ENCODE measurements at places on chromosomes 7 and 10.

DNA sequence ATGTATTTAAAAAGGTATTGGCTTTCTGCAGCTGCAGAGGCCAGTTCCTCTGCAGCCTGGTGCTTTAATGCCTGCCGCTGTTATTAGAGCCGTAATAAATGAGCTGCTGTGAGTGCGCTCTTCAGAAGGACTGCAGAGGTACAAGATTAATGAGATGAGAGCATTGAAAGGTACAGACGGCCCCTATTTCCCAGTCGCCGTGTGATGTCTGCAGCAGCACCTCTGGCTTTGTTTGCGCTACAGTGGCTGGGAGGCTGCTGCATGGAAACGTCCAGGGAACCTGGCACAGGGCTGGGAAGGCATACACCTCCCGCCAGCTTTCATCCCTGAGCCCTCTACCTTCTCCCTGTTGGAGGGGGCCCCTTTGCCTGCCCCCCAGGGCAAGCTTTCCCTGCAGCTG is 383.8 kb upstream of the ZMIZ1 start:
- DNase-seq, result no peak

GRCh38 chr7:9921326-9921725 is 1052.3 kb upstream of the PHF14 start:
- no peak for DNase-seq

GRCh38 chr7:33392148-33392547 is 262.8 kb downstream of the BBS9 start:
- no peak for DNase-seq

GRCh38 chr10:119608316-119609155 is 11.8 kb upstream of the TIAL1 start:
- no peak for DNase-seq

DNA sequence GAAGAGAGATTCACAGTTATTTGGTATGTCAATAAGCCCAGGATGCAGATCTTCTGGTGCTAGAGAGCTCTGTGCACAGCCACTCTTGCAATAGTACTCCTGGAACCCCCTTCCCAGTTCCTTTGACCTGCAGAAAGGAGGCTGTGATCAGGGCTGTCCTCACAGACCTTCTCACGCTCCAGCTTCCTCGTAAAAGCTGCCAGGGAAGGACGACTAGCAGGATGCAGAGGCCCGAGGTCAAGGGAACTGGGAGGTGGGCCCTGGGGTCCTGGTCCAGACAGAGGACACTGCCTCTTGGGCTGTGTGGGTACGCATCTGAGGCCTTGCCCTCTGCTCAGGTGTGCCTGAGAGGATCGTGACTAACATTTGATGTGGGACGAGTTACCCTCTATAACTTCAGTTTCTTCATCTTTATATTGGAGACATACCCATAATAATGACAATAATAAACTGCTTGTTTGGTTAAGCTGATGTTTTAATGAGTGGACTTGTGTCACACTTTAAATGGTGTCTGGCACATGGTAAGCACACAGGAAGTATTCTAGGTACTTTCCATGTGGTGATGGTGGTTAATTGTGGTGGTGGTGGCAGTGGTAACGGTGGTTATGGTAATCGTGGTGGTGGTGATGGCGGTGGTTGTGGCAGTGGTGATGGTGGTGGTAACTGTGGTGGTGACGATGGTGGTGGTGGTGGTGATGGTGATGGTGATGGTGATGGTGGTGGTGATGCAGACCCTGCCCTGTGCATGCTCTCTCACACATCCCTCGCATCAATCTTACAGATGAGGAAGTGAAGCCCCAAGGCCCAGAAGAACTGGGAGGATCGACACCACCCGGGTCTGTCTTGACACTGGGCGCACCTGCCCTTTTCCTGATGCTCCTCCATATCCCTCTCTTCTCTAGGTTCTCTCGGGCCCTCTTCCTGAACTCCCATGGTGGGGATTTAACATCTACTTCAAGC is 235.2 kb upstream of the GRB10 start:
- no peak for DNase-seq

DNA sequence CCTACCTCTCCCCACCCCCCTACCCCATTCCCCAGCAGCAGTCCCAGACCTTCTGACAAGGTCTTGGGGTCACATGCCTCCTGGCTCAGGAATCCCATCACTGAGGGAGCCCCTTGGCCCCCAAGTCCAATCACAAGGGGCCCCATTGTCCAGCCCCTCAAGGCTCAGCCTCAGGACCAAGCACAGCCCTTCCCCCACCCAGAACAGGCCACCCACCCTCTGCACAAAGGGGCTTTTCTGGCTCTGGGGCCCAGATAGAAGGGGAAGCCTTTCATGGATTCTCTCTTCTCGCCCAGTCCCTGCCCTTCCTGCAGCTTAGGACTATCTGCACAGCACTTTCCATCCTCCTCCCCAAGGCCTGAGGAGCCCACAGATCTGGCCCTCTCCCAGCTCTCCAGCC is 4.8 kb downstream of the FBXL15 start:
- DNase-seq, result no peak

GRCh38 chr7:39102234-39102633 is 124.5 kb downstream of the POU6F2 start:
- no peak for DNase-seq

GRCh38 chr10:43421519-43421918 is 12.5 kb upstream of the HNRNPF start:
- DNase-seq, result no peak

- no peak for DNase-seq
These were observed 181.4 kb downstream of the GNAT3 start for GRCh38 chr7:80330434-80330833.

DNA sequence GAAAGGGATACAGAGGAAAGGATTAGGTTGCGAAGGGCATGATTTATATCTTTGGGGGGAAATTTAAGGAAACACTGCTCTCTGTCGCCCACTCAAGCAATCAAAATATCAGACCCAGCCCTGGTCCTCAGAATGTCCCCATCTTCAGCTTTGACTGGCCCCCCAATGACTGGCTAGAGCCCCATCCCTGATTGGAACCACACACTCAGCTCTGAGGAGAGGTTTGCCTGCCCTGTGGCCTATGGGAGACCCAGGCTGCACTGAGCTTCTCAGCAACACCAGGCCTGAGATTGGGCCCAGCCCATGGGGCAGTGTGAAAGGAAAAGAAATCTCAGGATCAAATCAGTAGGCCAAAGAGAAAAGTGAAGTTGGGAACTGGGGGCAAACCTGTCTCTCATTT is 69.5 kb downstream of the ADCYAP1R1 start:
- no peak for DNase-seq

DNA sequence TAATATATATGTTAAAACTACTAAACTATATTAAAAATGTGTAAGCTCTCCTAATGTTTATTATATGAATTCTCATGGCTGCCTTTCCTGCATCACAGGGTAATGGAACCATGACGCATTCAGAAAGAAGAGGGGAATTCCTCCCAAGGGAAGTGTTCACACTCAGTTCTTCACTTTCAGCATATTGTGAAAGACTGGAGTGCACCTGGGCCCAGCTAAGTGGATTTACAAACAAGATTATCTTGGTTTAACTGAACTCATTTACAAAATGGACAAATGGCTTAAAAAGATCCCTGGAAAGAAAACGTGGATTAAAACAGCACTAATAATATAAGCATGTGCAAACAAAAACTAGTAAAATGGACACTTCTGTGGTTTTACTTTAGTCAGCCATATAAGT is 149.8 kb downstream of the DOCK4 start:
- DNase-seq, result no peak

DNA sequence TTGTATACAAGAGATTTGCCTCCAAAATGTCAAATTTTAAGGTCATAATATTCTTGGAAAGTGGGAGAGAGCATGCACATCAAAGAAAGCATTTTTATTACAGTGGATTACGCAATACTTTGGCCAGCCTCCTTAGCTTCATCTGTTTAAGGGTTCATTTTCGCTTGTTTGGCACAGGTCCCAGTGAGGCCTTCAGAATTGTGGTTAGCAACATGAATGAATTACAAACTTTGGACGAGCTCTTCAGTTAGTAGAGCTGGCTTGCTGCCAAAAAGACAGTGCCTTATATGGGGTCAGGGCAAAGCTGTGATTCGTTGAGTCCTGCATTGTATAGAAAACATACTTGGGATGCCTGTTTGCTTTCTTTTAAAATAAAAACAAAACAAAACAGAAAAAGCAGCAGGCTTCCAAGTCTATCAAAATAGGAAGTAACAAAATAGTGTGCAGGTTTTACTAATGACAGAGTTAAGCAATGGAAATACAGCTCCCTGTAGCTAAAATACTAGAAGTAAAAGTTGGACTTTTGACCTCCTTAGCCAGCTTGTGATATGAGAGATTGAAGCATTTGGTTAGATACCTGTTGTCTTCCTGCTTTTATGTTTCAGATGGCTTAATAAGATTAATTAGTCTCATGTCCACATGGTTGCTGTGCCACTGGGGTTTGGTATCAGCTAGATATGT is 190.8 kb downstream of the MLLT10 start:
- DNase-seq, result no peak

DNA sequence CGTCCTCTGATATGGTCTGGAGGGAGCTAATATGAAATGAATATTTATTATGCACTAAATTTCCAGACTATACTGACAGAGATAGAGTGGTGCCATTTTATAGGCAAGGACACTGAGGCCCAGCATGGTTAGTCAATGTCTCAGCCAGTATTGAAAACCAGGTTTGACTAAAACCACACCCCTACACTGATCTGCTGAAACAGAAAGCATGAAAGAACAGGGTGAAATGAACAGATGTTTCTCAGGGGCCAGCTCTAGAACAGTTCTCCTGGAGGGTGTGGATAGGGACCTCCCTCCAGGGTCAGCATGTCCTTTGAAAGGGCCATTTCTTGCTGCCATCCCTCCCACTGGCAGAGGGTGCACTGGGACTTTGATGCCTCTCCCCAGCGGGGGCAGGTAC is 700.5 kb downstream of the GRID1 start:
- DNase-seq, result no peak

DNA sequence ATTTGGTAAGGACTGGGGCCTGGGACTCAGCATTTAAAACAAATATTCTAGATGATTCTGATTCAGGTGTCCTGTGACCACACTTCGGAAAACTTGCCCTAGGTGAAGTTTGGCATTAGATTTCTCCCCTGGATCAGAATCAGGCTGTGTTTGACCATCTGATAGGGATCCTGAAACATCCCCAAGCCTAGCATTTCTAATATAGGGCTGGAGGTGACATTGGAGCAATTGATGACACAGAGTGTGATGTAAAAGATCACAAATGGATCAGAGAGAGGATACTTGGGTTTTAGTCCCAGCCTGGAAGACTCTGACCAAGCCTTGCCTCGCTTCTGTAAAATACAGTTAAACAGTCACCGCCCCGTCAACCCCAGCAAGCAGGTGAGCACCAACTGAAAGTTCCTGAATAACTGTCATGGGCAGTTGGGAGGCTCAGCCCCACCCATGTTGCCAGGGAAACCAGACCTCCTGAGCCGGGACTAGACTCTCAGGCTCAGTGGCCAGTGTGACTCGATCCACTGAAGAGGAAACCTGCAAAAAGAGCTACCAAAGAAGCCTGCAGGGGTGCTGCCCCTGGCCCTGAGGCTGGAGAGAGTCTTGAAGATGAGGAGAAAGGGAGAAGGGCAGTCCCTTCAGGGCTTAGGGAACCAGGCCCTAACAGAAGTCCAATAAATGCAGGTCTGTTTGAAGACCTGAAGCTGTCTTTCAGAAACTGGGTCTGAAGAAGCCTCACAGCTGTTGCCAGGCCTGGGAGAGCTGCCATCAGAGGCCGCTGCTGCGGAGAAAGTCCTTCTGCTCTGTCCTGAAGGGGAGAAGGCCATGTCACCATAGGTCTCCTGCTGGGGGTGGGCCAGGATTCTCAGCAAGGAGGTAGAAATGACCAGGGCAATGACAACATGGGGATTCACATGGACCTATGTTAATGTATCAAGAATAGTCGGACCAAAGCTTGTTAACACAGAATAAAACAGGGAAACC is 126.1 kb upstream of the KCNMA1 start:
- no peak for DNase-seq

DNA sequence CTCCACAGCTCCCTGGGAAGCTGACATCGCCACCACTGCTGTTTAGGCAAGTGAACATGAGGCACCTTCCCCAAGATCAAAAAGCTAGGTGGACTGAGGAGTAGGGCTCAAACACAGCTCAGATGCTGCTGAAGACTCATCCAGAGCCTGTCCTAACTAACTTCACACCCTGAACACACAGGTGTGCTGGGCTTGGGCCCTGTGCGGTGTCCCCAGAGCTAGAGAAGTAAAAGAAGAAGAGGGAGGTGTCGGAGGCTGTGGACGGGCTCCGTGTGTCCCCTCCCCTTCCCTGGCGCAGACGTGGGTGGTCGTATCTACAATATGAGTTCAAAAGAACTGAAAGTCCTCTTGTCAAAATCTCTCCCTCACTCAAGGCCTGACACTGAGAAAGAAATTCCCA is 373.4 kb upstream of the MGMT start:
- no peak for DNase-seq

GRCh38 chr7:13021566-13022300 is 334.3 kb downstream of the ARL4A start:
- no peak for DNase-seq

GRCh38 chr10:100341953-100342626 is 4.9 kb upstream of the SCD start:
- DNase-seq, result no peak

DNA sequence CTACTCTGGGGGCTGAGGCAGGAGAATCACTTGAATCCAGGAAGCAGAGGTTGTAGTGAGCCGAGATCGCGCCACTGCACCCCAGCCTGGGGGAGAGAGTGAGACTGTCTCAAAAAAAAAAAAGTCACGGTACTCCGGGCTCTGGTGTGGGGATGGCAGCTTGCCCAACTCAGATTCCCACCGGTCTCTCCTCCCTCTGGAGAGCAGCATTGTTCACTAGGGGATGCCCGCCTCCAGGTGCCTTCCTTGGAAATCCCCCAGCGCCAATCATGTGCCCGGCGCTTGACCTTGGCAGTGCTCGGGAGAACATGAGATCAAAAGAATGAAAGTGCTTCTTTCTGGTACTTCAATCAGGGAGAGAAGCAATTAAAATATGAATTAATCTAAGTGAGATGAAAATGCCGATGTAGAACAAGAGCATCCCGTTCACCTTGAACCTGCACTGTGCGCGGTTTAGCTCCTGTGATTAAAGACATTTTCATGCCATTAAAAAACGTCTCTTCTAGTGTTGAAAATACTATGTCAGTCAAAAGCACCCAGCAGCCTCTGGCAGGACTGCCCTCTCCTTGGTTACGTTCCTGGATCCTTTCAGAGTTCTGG is 1127.3 kb upstream of the AUTS2 start:
- DNase-seq, result no peak
